AML-193 (cell line): ENCODE measurements at places on chromosomes 3 and 15.

DNA sequence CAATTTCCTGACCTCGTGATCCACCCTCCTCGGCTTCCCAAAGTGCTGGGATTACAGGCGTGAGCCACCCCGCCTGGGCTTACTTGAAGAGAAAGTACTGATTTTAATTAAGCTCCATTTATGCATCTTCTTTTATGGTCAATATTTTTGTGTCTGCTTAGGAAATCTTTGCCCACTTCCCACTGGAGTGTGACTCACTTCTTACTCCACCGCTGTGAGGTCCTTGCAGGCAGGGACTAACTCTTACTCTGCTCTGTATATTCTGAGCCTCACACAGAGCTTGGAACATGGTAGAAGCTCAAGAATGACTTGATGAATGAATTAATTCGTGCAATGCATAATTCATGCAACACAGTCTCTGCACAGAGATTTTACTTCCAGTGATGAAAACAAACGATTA, 2.9 kb upstream of the TM4SF19 start:
- peak; percentile 89 for DNase-seq

- no peak for DNase-seq
Observed at GRCh38 chr15:96254173-96254572, 76.3 kb upstream of the NR2F2 start.

DNA sequence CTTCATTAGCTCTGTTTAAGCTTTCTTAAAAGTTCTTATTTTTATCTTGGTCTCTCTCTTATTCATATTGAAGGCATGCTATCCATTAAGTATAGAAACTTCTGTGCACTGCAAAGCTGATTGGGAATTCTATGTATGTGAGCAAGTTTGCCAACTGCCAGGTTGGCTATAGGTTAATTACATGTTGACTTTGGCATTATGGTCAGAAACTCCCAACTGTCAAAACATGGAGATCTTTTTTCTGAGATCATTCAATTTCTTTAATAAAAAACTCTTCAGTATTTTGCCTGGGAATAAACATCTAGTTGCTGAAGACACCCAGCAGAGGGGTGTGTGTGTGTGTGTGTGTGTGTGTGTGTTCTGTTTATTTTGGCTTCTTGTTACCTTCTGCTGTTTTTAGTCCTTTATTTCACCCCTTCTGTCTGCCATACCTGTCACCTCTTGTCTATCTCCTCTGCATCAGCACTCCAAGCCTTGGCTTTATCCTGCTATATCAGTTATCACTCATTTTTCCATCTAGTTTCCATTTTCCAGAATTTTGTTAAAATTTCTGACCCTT, 1.3 kb upstream of the ARL14 start:
- DNase-seq: no peak

DNA sequence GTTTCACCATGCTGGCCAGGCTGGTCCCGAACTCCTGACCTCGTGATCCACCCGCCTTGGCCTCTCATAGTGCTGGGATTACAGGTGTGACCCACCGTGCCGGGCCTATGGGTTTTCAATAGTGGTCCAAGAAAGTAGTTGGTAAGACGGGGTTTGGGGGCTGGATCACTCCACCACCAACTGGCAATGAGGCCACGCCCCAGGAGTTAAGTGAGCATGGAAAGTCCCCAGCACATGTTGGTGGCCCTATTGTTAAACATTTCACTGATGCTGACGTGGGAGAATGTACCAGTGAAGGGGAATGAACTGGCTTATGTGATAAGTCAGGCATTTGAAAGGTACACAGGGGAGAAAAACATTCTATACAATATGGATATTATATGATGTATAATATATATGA, 80.4 kb downstream of the CHRD start:
- no peak for DNase-seq

DNA sequence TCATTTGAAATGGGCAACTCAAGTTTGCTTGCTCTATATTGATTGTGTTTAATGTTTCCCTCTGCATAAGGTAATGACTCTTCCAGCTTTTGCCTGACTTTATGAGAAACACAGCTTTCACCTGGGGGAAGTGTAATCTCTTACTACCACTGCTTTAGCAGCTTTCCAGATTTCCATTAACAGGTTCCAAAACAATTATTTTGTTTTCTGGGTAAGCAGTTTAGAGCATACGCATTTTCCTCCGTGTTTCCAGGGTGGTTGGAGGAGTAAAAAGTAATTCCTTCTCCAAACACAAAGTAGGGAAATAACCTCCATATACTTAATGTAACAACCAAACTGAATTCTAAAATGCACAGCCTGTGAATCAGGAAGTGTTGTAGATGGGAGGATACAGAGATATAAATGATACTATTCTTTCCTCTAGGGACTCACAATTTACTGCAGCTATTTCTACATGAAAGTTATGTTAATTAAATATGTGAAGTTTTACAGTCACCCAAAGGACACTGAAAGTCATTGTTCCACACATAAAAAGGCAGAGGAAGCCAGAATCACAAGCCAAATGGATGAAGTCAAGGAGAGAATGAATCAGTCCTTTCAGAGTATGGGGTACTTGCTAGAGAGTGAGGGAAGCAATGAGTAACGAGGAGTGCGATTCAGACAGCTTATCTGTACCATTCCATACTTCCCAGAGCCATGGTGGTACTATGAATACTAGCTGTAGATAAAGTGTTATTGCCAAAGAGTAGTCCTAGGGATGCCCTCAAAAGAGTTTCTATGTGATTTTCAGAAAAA, 16.6 kb downstream of the ST3GAL6 start:
- no peak for DNase-seq

DNA sequence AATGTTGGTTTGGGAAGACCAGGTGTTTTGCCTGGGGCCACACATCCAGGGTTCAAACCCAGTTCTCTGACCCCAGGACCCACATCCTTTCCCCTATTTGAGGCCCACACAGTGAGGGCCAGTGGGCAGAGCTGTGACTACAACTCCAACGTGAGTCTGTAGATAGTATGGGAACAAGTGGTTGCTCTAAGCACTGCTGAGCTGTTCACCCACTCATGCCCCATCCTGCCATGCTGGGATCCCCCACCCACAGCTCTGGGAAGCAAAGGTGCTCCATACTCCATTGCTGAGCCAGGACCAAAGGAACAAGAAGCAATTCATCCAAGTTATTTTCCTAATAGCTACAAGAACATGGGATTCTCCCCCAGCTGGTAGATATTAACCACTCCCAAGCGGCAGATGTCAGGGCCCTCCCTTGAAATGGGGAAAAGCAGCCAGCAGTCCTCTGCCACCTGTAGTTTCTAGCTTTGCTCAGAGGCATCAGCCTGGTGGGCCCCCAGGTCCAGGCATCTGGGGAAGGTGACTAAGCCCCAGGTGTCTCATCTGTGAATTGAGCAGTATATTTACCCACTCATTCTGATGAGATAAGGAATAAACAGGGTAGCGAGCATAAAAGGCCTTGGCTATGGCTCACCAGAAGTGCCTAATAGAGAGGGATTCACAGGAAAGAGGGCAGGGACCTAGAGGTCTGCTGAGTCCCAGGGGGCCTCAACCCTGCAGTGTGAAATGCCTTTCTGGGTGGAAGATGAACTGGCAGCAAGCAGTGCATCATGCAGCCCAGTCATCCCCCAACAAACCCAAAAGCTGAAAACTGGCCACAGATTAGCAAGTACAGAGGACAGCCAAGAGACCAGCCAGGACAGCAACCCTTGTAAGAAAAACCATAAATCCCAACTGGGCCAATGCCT, 33.4 kb downstream of the POC1A start:
- no peak for DNase-seq

- DNase-seq: no peak
Observed at GRCh38 chr3:125694761-125695294, 99.5 kb upstream of the OSBPL11 start.

GRCh38 chr3:56222866-56223265, 245.4 kb downstream of the ERC2 start:
- no peak for DNase-seq

GRCh38 chr3:129015388-129016105, 14.4 kb downstream of the EFCC1 start:
- DNase-seq: no peak

DNA sequence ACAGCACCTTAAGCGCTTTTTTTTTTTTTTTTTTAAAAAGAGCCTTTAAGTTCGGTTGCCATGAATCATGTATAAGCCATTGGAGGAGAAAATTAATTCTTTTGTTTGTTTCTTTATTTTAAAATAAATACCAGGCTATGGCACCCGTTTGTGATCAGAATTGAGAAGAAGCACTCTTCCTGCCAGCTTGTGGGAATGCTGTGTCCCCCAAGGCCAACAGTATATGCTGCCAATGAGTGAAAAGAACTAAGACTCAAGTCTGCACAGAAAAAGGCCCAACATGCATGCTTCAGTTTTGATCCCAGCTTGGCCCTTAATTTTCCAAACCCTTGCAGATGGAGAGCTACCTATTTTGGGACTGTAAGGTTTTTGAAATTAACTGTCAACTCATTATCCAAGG, 90.5 kb downstream of the LRRC3B start:
- DNase-seq: no peak

- DNase-seq: no peak
Observed at GRCh38 chr3:81676706-81677456, 84.6 kb downstream of the GBE1 start.

GRCh38 chr3:99934975-99935797, 117.5 kb downstream of the CMSS1 start:
- DNase-seq: no peak

GRCh38 chr15:78507831-78508160, 419 bp downstream of the HYKK start:
- DNase-seq: no peak

DNA sequence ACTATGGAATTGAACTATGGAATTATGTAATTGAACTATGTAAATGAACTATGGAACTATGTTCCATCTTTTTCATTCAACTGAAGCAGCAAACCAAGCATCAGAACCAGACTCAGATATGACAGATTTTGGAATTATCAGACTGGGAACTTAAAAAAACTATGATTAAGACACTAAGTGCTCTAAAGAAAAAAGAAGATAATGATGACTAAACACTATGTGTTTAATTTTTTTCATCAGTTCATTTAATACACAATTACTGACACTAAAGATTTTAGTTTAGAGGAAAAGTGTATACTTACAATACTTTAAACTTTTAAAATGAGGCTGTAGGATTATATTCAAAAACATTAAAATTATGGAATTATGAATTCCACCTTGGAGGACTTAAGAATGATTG, 15.3 kb downstream of the RFX7 start:
- no peak for DNase-seq

DNA sequence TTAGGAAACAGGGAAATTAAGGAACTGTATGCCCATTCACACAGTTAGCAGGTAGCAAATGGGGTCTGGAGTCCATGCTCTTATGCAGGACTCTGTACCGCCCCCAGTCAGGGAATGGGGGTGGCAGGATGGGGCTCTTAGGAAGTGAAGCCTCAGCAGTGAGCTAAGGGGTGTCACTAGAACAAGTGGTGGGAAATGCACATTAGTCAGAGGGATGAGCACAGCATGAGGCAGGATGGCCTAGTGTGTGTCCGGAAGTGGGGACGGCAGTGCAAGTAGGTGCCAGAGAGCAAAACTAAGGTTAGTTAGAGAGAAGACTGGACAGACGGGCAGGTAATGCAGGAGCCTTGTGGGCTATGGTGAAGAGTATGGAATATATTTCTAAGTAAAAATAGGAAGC, 60.7 kb downstream of the ST3GAL6 start:
- DNase-seq: no peak

DNA sequence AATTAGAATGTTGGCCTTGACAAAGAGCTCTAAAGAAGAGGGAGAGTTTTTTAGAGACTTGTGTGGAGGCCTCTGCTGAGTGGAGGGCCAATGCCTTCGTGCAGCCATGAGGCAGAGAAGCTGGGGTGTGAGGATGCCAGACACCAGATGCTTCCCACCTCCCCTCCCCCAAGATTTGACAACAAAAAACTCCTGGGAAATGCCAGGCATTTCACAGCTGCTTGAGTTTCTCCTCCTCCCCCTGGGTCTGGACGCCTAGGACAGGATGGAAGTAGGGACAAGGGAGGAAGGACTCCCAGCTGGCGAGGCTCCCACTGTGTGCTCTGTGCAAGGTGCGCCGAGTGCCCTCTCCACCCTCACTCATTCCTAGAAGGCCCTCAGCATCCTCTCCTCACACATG, 20.1 kb downstream of the TGM4 start:
- DNase-seq: no peak
